AG10803 (cell line): ENCODE measurements at places on chromosomes 3 and 15.

DNA sequence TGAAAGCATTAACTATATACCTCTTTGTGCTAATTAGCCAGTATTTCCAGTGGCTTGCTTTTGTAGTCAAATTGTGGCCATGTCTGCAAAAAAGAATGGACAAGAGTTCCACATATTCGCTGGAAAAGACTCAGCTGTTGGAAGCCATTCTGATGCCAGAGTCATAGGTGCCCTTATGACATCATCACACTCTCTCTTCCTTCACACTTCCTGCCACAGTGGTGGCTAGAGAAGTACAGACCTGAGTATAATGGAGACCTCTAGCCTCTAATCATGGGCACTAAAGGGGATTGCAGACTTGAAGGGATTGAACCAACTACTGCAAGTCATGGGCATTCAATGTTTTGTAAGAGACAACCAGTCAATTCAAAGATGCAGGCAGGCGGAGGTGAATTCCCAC is 38.3 kb upstream of the IQCF6 start:
- DNase-seq = no peak

GRCh38 chr3:99758502-99759177 is 59.0 kb upstream of the CMSS1 start:
- no peak for DNase-seq

DNA sequence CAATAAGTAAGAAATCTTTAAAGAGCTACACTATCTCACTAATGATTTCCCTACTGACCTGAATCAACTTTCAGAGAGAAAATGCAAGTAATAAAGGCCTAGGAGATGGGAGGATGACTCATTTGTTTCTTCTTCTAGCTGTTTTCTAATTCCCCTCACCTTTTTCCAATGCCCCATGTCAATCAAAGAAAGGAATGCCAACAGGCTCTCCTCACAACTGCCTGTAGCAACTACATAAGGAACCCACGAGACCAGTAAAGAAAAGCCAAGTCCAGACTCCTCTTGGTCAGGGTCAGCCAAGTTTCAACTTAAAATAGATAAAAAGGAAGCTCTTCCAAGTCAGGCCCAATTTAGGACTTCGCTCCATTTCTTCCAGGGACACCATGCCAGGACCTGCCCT is 201.9 kb downstream of the TNIK start:
- DNase-seq = no peak

DNA sequence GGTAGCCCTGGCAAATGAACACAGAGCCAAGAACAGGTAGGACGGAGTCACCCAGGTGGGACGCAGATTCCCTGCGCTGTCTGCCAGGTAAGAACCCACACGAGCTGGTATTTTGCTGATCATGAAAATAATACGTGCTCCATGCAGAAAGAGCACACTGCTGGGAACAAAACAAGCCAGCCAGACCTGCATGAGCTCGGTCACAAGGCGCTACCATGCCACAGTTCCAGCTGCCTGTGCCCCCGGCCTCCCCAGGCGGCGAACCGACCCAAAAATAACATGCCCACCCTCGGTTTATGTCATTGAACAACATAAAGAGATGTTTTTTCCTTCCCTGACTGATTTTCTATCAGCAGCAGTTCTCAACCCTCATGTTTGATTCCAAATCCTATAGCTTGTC is 25.8 kb downstream of the CYFIP1 start:
- DNase-seq = no peak

DNA sequence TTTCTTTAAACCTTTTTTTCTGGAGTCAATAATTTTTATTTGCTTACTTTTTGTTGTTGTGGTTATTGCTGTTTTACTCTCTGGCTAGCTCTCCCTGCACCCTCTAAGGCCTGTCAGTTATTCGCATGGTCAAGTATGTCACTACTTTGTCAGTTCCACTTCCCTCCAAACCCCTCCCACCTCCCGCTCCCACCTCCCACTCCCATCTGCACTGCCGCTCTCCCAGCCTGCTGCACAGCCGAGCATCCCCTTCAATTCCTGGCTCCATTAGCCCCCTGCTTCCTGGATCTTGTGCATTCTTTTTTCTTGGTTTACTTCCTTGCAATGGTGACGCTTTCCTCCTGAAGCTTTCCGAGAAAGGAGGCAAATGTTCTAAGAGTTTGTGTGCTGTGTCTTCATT is 218.0 kb downstream of the XXYLT1 start:
- no peak for DNase-seq

DNA sequence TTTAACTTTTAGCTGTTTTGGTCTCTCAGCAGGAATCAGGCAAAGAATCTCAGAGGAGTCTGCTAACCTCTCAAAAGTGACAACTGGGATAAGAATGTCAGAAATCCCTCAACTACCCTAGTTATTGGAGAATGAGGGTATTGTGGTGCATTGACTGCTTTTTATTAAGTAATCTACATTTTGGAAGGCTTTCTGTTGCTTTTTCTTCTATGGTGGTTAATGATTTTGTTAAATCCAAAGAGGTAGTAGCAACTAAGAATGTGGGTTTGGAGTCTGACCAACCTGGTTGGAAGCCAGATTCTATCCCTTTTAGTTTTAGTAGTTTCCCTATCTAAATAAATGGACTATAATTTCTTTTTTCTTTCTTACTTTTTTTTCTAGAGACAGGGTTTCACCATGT is 94.7 kb upstream of the RNF7 start:
- peak; percentile 89 for DNase-seq

DNA sequence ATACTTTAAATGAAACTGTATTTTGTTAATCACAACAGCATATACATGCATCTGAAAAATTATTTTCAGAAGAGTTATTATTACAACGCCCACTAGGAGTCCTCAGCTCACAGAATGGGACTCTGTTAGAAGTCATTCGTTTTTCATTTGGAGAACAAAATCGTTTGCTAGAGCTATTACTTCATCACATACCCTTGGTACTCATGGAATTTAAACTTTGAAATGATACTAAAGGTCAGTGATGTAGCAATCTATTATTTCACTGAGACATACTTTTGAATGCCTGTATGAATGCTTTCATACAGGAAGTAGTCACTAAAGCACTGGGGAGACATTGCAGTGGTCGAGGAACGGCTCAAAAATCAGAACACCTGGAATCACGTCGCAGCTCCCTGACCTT is 198.1 kb downstream of the MBNL1 start:
- peak; percentile 87 for DNase-seq

GRCh38 chr3:190150681-190151080 is 30.0 kb upstream of the P3H2 start:
- no peak for DNase-seq

DNA sequence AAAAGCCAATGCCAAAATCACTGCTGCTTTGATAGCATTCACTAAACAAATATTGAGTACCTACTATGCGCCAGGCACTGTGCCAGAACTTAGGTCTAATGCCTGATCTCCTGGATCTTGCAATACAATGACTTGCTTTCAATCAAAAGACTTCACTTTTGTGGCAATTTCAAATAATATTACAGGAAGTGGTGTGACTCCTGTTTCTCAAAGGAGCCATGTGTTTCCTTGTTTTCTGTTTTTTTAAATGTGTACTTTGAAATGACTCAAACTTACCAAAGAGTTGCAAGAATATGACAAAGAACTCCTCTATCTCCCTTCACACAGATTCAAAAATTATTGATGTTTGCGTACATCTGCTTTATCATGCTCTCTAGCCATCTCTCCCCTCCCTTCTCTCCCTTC is 18.3 kb downstream of the OSBPL10 start:
- no peak for DNase-seq

GRCh38 chr3:113234688-113235260 is 23.4 kb downstream of the BOC start:
- DNase-seq = peak; percentile 44

- DNase-seq = peak; percentile 53
These were observed 157.8 kb downstream of the IL1RAP start for GRCh38 chr3:190671658-190672057.

- DNase-seq = peak; percentile 78
These were observed 188.9 kb upstream of the ATP10A start for GRCh38 chr15:26051761-26052675.

- DNase-seq = no peak
These were observed 9.9 kb downstream of the SPCS1 start for GRCh38 chr3:52715714-52716305.

GRCh38 chr3:46962427-46962826 is 14.1 kb downstream of the CCDC12 start:
- DNase-seq = no peak

DNA sequence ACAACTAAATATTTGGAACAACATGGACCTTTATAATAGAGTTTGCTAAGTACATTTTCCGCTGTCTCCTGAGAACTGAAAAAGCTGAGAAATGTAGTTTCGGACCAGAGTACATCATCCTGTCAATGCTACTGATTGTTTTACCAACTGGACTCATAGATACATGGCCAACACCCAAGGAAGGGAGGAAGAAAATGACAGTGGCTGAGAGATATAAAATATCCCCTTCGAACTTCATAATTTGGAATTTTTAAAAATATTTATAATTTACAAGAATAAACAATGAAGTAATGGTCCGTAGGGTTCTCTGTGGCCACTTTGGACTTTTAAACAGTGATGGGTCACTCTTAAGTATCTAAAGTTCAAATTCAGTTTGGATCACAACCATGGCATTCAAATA is 1042.7 kb downstream of the MCTP2 start:
- DNase-seq = no peak
